Left lung (tissue), 14 donors: ENCODE measurements at places on chromosomes 5 and 9. TPM values are rescaled to one million over a fixed set of nuclear protein-coding genes. Genes with fewer than 3 reads are reported as not detected.

CCL27 gene
- not detected for total RNA-seq

ABO gene
- total RNA-seq, result 7.9 TPM

COL23A1 gene
- 1.6 TPM for total RNA-seq

KCNIP1 gene
- total RNA-seq, result 0.35 TPM

FGF10 gene
- 7.8 TPM for total RNA-seq

OSMR gene
- total RNA-seq, result 87.8 TPM
